CD4-positive, CD25-positive, alpha-beta regulatory T cell (primary cell): ENCODE measurements at places on chromosomes 3 and 15.

GRCh38 chr3:45226206-45226915 lies at the start of gene TMEM158:
Gene TMEM158, minus strand, starts transcription at chr3:45226287. Its CDS starts 260 bp downstream, at chr3:45226027.
- peak; percentile 57 for DNase-seq
- H3K4me3 ChIP-seq, result peak within 1 kb of the TSS; percentile 32
- H3K27ac ChIP-seq, result no peak within 1 kb of the TSS
- H3K27me3 ChIP-seq, result peaks cover 57% of the 10 kb centered on the region

DNA sequence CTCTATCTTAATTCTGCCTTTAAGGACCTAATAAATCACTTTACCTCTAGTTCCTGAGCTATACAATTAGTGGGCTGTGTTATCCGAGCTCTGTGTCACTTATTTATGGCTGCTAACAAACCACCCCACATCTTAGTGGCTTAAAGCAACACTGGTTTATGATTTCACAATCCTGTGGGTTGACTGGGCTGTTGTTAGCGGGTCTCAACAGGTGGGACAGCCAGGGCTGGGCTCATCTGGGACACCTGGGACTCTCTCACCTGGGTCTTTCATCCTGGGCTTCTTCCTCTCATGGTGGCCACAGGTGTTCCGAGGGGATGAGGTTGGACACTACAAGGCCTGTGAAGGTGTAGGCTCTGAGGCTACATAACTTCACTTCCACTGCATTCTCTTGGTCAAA lies 35.8 kb upstream of the CHST2 start:
- peaks cover 11% of the 10 kb centered on the region for H3K4me1 ChIP-seq
- H3K4me3 ChIP-seq, result no peak overlapping the region
- H3K27me3 ChIP-seq, result no peaks in the 10 kb centered on the region
- no peaks in the 10 kb centered on the region for H3K36me3 ChIP-seq

DNA sequence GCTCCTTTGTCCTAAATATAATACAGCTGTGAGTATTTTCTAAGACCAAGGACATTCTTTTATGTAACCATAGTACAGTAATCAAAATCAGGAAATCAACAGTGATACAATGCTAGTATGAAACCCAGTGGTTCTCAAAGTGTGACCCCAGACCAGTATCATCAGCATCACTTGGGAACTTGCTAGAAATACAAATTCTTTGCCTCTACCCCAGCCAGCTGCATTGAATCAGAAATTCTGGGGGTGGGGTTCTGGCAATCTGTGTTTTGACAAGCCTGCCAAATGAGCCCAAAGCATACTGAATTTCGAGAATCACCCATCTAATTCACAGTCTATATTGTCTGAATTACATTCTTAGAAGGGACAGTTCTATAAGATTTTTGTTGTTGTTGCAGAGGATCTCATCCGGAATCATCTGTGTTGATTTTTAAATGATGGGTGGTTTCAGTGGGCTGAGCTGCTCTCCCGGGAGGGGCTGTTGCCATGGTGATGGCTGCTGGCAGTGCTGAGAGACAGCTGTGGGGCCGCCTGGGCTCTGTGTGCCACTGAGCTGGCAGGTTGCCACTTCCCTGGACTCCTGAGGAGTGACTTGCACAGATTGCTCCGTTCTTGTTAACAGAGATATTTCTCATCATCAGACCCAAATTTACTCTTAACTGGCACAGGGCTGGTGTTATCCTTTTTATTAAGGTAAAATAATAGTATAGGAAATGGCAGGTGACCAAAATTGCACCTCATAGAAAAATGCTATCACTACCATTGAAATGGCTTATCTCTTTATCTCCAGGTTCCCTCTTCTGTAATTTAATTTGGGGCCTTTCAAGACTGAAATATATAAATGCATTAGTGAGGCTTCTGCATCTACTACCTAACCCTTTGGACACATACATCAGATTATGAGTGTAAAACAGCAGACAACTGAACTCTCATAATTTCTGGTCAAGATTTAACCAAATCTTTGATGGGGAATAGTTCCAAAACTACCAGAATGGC lies 56.5 kb downstream of the NEK11 start:
- DNase-seq, result no peak
- H3K27ac ChIP-seq, result no peak overlapping the region
- H3K27me3 ChIP-seq, result no peaks in the 10 kb centered on the region
- H3K36me3 ChIP-seq, result no peaks in the 10 kb centered on the region
- no peaks in the 10 kb centered on the region for H3K4me1 ChIP-seq

DNA sequence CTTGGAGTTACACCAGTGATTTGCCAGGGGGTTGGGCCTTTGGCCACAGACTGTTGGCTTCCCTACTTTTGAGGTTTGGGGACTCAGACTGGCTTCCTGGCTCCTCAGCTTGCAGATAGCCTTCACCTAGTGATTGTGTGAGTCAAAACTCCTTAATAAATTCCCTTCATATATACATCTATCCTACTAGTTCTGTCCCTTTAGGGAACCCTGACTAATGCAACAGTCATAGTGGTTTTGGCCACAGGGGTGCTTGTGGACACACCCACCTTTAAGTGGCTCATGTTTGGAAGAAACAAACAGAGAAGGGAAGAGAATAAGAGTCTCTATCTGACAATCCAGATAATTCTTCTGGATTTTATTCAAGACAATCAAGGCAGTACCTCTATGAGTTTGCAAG lies 457.7 kb downstream of the EPHA3 start:
- no peaks in the 10 kb centered on the region for H3K27me3 ChIP-seq
- H3K27ac ChIP-seq, result no peak overlapping the region

- H3K4me3 ChIP-seq, result peak overlapping the region; percentile 97
- peaks cover 74% of the 10 kb centered on the region for H3K4me1 ChIP-seq
- peaks cover 8% of the 10 kb centered on the region for H3K36me3 ChIP-seq
- H3K27ac ChIP-seq, result peak overlapping the region; percentile 94
Observed at GRCh38 chr15:81294516-81294880, 29.4 kb downstream of the STARD5 start.

DNA sequence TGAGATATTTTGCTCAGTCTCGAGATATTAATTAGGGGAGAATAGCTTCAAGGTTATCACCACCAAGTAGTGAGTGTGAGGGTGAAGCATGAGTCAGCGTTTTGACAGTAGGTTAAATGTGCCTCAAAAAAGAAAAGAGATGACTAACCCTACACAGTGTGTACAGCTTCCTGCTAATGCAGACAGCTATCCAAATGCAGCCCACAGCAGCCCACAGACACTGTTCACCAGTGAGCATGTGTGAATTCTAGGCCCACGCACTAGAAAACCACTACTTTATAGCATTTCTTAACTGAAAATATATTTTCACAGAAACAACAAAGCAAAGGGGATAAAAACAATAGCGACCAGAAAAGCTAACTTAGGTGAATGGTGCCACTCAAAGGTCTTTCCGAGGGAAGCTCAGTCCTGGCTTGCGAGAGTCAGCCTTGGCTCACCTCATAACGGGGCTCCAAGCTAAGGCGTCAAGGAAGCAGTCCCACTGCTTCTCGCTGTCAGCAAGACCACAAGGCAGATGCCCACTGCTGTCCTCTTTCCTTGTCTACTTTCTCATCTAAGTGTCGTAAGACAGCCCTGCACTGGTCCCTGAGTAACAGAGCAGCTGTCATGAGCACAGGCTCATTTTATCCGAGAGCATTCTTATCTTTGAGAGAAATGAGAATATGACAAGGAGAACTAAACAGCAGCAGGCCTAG lies 47.6 kb downstream of the TXNRD3 start:
- no peaks in the 10 kb centered on the region for H3K4me1 ChIP-seq
- H3K27ac ChIP-seq, result no peak overlapping the region
- no peak overlapping the region for H3K4me3 ChIP-seq
- H3K36me3 ChIP-seq, result no peaks in the 10 kb centered on the region

DNA sequence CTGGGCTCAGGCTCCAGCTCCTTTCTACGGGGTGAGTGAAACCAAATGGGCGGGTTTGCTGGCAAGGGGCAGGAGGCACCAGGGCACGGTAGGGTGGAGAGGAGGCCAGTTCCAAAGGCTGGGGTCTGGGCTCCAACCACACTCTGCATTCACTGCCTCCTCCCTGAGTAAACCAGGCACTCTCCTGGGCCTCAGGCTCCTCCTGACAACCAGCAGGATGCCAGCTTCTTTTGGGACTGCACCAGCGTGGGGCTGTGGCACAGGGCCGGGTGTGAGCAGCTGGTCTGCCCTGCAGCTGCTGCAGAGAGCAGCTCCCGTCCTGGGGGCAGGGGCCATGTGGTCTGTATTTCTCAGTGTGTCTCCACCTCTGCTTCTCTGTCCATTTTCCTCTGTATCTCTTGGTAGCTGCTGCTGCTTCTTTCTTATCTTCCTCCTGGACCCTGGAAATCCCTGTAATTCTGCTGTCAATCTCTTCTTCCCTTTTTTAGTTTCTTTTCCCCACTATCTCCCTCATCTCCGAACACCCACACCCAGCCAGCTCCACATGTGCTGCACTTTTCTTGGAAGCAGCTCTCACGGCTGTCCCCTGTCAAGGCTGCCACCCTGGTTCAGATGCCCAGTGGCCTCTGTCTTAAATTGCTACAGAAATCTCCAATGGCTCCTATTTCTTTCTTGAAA lies 54.9 kb upstream of the TBC1D21 start:
- no peaks in the 10 kb centered on the region for H3K36me3 ChIP-seq
- no peaks in the 10 kb centered on the region for H3K27me3 ChIP-seq

GRCh38 chr3:29868543-29869101 lies 587.8 kb downstream of the RBMS3 start:
- H3K27ac ChIP-seq, result no peak overlapping the region
- DNase-seq, result no peak
- no peaks in the 10 kb centered on the region for H3K36me3 ChIP-seq
- no peaks in the 10 kb centered on the region for H3K27me3 ChIP-seq
- no peaks in the 10 kb centered on the region for H3K4me1 ChIP-seq
- H3K4me3 ChIP-seq, result no peak overlapping the region

- H3K27ac ChIP-seq, result no peak overlapping the region
- H3K27me3 ChIP-seq, result no peaks in the 10 kb centered on the region
- peak; percentile 30 for DNase-seq
- H3K4me1 ChIP-seq, result no peaks in the 10 kb centered on the region
Observed at GRCh38 chr3:132210476-132211346, 106.5 kb upstream of the ACP3 start.

GRCh38 chr15:67836955-67837354 lies 2.9 kb downstream of the RNU6-1 start:
- H3K4me1 ChIP-seq, result peaks cover 59% of the 10 kb centered on the region
- H3K4me3 ChIP-seq, result no peak overlapping the region
- H3K27ac ChIP-seq, result no peak overlapping the region
- no peak for DNase-seq
- no peaks in the 10 kb centered on the region for H3K36me3 ChIP-seq

- DNase-seq, result no peak
- no peaks in the 10 kb centered on the region for H3K27me3 ChIP-seq
- H3K4me3 ChIP-seq, result no peak overlapping the region
- no peak overlapping the region for H3K27ac ChIP-seq
- no peaks in the 10 kb centered on the region for H3K36me3 ChIP-seq
Observed at GRCh38 chr3:160820022-160820421, 64.0 kb downstream of the PPM1L start.

DNA sequence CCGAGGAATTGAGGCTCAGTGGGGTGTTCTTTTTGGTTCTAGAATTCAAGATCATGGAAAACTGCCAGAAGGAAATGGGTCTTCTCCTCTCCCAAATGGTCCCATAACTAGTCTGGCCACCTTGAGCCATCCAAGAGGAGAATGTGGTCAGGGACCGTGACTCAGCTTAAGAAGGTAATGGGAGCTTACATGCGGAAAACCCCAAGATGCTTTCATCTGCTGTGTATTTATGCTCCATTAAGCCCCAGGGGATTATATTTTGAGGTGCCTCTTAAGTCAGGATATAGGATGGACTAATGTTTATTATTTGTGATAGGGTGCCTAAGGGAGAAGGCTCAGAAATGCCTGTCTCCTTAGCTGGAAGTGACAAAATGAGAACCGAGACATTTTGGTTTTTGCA lies 39.2 kb upstream of the DLG1 start:
- no peak overlapping the region for H3K27ac ChIP-seq
- H3K36me3 ChIP-seq, result no peaks in the 10 kb centered on the region
- H3K4me1 ChIP-seq, result no peaks in the 10 kb centered on the region
- H3K27me3 ChIP-seq, result no peaks in the 10 kb centered on the region

GRCh38 chr3:192607798-192608197 lies 119.5 kb downstream of the FGF12 start:
- no peaks in the 10 kb centered on the region for H3K4me1 ChIP-seq
- no peak for DNase-seq
- no peaks in the 10 kb centered on the region for H3K36me3 ChIP-seq
- H3K27me3 ChIP-seq, result no peaks in the 10 kb centered on the region
- H3K4me3 ChIP-seq, result no peak overlapping the region

GRCh38 chr15:72338617-72339321 lies 18.8 kb upstream of the CELF6 start:
- DNase-seq, result no peak
- no peak overlapping the region for H3K4me3 ChIP-seq
- no peaks in the 10 kb centered on the region for H3K27me3 ChIP-seq
- no peak overlapping the region for H3K27ac ChIP-seq
- no peaks in the 10 kb centered on the region for H3K4me1 ChIP-seq

GRCh38 chr3:115930922-115931321 lies 307.6 kb downstream of the GAP43 start:
- H3K4me1 ChIP-seq, result no peaks in the 10 kb centered on the region
- H3K36me3 ChIP-seq, result no peaks in the 10 kb centered on the region
- no peaks in the 10 kb centered on the region for H3K27me3 ChIP-seq
- H3K27ac ChIP-seq, result no peak overlapping the region

DNA sequence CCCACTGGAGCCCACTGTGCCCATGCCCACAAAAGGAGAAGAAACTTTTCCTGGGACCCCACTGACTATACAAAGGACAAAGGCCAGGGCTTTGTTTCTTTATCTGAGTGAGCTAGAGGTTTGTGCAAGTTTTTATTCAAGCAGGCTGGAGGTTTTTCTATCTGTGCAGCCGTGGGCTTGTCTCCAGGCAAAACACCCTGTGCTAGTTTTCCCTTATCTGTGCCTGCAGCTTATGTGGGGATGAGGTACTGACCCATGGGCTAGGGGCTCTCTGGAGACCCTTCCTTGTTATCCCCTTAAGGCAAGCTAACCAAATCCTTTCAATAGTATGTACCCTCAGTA lies 545.5 kb downstream of the ZPLD1 start:
- H3K36me3 ChIP-seq, result no peaks in the 10 kb centered on the region
- no peaks in the 10 kb centered on the region for H3K4me1 ChIP-seq
- H3K4me3 ChIP-seq, result no peak overlapping the region
- no peaks in the 10 kb centered on the region for H3K27me3 ChIP-seq
- no peak overlapping the region for H3K27ac ChIP-seq

GRCh38 chr15:90956274-90957030 lies 1.8 kb downstream of the RCCD1 start:
- peaks cover 25% of the 10 kb centered on the region for H3K36me3 ChIP-seq
- no peak overlapping the region for H3K4me3 ChIP-seq
- no peak overlapping the region for H3K27ac ChIP-seq
- H3K4me1 ChIP-seq, result peaks cover 24% of the 10 kb centered on the region
- no peaks in the 10 kb centered on the region for H3K27me3 ChIP-seq

- no peaks in the 10 kb centered on the region for H3K27me3 ChIP-seq
- no peak overlapping the region for H3K27ac ChIP-seq
- DNase-seq, result no peak
- no peaks in the 10 kb centered on the region for H3K4me1 ChIP-seq
Observed at GRCh38 chr3:187465503-187465902, 97.3 kb downstream of the RTP4 start.

DNA sequence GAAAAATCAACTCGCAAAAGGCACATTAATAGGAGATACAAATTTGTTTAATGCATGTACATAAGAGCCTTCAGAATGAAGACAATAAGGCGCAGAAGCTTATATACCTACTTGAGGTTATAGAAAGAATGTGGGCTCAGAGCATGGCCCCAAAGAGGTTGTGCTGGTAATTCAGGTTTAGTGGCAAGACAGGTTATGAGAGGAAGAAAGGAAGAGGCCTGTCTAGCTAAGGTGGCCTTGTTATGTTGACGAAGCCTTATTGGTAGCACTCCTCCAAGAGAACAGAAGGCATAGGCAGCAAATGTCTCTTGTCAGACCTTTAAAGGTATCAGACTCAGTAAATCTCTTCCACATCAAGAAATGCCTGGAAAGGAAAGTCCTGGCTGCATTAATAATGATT lies 290.8 kb downstream of the MCTP2 start:
- no peak for DNase-seq
- no peaks in the 10 kb centered on the region for H3K27me3 ChIP-seq
- H3K36me3 ChIP-seq, result no peaks in the 10 kb centered on the region
- H3K4me3 ChIP-seq, result no peak overlapping the region
- H3K4me1 ChIP-seq, result no peaks in the 10 kb centered on the region
